ENCODE measurements at places on chromosomes 7 and 10. TPM values are rescaled to one million over a fixed set of nuclear protein-coding genes. Genes with fewer than 3 reads are reported as not detected.

Gene PTN
- 31.0 TPM for total RNA-seq

Gene DBNL
- total RNA-seq = 124 TPM

Gene CCDC172
- not detected for total RNA-seq

Gene HHEX
- 6.1 TPM for total RNA-seq

Gene PON3
- total RNA-seq = 1.6 TPM

DNA sequence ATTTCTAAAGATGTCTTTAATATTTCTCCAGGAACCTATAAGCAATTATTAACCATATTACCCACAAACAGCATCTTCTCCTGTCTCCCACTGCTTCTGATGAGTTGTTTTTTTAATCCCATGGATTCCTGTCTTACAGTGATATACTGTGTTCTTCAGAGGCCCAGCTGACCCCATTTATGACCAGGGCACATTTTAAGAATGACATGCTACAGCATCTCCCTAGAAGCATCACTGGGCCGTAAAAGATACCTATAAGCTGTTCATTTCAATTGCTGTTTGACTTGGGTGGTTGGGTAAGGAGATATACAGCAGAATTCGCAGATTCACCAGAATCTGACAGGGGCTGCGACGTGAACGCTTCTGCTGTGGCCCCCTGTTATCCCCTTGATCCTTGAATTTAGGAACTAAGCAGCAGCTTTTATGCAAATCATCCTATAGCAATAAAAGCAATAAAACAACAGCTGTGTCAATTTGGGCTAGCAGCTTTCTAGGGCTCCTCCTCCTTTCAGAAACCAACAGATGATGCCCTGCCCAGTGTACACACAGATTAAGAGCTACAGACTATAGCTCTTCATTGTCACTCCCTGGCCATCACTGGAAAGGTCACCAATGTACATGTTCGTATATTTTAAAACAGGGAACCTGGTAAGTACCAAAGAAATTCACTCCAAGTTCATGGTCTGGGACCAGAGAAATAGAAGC, 86.8 kb downstream of the CPEB3 start:
- H3K4me3 ChIP-seq = no peak overlapping the region
- H3K4me1 ChIP-seq = no peaks in the 10 kb centered on the region
- no peak for DNase-seq
- H3K27me3 ChIP-seq = no peaks in the 10 kb centered on the region
- H3K27ac ChIP-seq = no peak overlapping the region
- H3K36me3 ChIP-seq = no peaks in the 10 kb centered on the region

- no peak for DNase-seq
- H3K36me3 ChIP-seq = no peaks in the 10 kb centered on the region
- no peak overlapping the region for H3K4me3 ChIP-seq
- no peak overlapping the region for H3K27ac ChIP-seq
- no peaks in the 10 kb centered on the region for H3K4me1 ChIP-seq
Observed at GRCh38 chr10:5252177-5253037, 55.8 kb downstream of the AKR1C4 start.

- no peaks in the 10 kb centered on the region for H3K36me3 ChIP-seq
- no peak overlapping the region for H3K4me3 ChIP-seq
- peak overlapping the region; percentile 44 for H3K27ac ChIP-seq
- peaks cover 28% of the 10 kb centered on the region for H3K4me1 ChIP-seq
- no peaks in the 10 kb centered on the region for H3K27me3 ChIP-seq
Observed at GRCh38 chr7:144386741-144387140, 16.8 kb downstream of the NOBOX start.

- H3K4me3 ChIP-seq = no peak overlapping the region
- DNase-seq = no peak
- no peaks in the 10 kb centered on the region for H3K36me3 ChIP-seq
- no peak overlapping the region for H3K27ac ChIP-seq
Observed at GRCh38 chr7:106618480-106618879, 42.5 kb downstream of the CCDC71L start.

GRCh38 chr10:84292502-84292901, 35.9 kb upstream of the CCSER2 start:
- H3K4me1 ChIP-seq = no peaks in the 10 kb centered on the region
- H3K27ac ChIP-seq = no peak overlapping the region
- H3K27me3 ChIP-seq = no peaks in the 10 kb centered on the region
- no peak overlapping the region for H3K4me3 ChIP-seq
- no peak for DNase-seq

DNA sequence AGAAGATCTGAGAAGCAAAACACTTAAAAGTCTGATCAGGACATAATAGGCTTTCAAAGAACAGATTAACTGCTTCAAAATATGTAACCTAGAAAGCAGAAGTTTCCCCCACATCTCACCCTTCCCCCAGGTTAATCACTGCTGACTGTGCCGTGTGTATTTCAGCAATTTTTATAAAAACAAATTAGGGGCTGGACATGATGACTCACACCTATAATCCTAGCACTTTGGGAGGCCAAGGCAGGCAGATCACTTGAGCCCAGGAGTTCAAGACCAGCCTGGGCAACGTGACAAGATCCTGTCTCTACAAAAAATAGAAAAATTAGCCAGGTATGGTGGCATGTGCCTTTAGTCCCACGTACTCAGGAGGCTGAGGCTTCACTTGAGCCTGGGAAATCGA, 67.6 kb upstream of the GATA3 start:
- no peaks in the 10 kb centered on the region for H3K4me1 ChIP-seq
- no peak overlapping the region for H3K27ac ChIP-seq
- H3K27me3 ChIP-seq = no peaks in the 10 kb centered on the region
- no peak overlapping the region for H3K4me3 ChIP-seq
- H3K36me3 ChIP-seq = no peaks in the 10 kb centered on the region

- H3K27me3 ChIP-seq = no peaks in the 10 kb centered on the region
- no peaks in the 10 kb centered on the region for H3K4me1 ChIP-seq
- no peak overlapping the region for H3K4me3 ChIP-seq
- H3K27ac ChIP-seq = no peak overlapping the region
- H3K36me3 ChIP-seq = no peaks in the 10 kb centered on the region
- peak; percentile 17 for DNase-seq
Observed at GRCh38 chr10:6068006-6068405, 5.8 kb upstream of the IL2RA start.

DNA sequence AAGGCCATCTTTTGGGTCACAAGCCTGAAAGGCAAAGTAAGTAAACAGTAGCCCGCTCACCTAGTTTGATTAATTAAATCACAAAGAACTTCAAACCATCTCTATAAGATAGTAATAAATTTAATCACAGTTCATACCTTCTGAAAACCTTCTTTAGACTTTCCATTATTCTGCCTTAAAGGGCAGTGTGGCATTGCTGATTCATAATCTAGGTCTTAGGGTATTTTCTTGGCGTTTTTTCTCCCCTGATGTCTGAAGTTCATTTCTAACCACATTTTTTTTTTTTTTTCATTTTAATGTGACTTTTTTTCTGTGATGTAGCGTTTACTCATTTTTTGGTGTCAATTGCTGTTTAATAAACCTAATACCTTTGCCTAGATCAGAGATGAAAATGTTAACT, 27.5 kb downstream of the LOXL4 start:
- H3K36me3 ChIP-seq = no peaks in the 10 kb centered on the region
- no peak for DNase-seq
- H3K27me3 ChIP-seq = no peaks in the 10 kb centered on the region
